OCI-LY7 (cell line): ENCODE measurements at places on chromosomes 5 and 9.
A peak's percentile ranks its signal among the peaks of the same experiment; 100 is the strongest.

- DNase-seq: no peak
Observed at GRCh38 chr9:84054341-84055010, 73.9 kb downstream of the RMI1 start.

GRCh38 chr5:179113945-179114641 is 53.9 kb downstream of the ZNF354C start:
- DNase-seq: no peak

DNA sequence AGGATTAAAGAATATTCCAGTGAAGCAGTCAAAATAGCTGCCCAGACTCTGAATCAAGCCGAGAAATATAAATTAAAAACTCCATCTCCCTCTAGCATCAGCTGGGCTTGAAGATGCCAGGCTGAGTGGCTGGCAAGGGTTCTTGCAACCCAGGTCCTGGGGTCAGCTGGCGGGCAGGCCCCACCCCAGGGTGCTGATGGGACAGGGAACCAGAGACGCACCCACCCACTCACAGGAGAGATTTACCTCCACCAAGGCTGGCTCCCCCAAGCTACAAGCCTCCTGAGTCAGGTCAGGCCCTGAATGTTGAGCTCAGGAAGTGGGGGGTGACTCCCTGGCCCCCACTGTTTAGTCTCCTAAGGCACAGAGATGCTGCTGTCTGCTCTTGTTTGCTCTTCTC is 83.9 kb upstream of the HSPA9 start:
- no peak for DNase-seq

DNA sequence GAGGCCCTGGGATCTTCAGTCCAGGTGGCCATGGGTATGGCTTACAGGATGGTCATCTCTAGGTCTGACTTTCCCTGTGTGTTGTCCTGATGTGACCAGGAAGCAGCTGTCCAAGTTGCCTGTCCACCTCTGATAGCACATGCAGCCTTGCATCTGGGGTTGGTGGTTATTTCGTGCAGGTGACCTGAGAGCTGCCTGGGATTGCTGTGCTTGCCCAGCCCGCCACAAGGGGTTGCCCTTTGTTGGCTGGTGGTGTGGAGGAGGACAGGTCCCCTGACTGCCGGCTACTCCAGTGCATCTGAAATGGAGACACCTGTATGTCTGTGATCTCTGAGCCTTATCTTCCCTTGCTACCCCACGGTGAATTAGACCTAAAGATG is 212.6 kb downstream of the ARHGAP26 start:
- peak; percentile 62 for DNase-seq

DNA sequence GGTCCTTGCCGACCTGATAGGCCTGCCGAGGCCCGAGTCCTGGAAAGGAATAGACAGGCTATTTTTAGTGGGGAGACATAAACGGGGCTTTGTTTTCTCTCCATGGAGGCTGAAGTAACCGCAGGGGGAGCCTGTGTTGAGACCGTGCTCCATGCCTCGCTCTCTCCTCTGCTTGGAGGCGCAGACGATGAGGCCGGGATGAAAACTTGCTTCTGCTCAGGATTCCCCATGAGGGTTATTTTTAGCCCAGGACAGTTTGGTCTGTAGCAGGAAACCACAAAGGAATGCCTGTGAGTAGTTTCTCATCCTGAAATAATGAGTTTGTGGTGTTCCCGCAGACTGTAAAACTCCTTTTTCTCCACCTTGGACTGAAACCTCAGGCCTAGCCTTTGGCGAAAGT is 81.9 kb upstream of the RARS1 start:
- DNase-seq: no peak

GRCh38 chr5:55072666-55073065 is 29.8 kb upstream of the GZMA start:
- DNase-seq: no peak

DNA sequence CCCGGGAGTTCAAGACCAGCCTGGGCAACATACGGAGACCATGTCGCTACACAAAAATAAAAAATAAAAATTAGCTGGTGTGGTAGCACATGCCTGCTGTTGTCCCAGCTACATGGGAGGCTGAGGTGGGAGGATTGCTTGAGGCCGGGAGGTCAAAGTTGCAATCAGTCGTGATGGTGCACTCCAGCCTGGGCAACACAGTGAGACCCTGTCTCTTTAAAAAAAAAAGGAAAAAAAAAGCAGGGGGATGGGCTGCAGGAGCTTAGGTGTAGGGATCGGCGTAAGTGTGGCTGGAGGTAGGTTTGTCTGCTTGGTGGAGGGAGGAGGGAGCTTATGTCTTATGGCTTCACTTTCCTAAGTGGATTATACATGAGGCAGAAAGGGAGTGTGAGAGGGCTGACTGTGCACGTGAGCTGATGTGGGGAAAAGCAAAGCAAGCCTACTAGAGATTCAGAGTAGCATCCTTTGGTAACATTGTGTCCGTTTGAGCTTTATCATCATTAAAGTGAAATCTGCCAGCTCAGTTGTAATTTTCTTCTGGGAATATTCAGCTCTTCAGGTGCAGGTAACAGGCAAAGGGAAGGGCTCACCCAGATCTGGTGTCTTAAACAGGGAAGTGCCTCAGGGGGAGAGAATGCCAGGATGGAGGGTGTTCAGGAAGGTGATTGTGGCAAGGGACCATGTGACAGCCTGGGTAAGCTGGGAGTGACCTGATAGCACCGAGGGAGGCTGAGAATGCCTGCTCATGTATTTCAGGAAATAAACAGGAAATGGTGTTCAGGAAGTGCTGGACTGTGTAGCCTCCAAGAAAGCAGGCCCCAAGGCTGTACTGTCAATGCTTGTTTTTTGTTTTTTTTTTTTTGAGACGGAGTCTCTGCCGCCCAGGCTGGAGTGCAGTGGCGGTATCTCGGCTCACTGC is 17.6 kb upstream of the SETX start:
- peak; percentile 52 for DNase-seq

DNA sequence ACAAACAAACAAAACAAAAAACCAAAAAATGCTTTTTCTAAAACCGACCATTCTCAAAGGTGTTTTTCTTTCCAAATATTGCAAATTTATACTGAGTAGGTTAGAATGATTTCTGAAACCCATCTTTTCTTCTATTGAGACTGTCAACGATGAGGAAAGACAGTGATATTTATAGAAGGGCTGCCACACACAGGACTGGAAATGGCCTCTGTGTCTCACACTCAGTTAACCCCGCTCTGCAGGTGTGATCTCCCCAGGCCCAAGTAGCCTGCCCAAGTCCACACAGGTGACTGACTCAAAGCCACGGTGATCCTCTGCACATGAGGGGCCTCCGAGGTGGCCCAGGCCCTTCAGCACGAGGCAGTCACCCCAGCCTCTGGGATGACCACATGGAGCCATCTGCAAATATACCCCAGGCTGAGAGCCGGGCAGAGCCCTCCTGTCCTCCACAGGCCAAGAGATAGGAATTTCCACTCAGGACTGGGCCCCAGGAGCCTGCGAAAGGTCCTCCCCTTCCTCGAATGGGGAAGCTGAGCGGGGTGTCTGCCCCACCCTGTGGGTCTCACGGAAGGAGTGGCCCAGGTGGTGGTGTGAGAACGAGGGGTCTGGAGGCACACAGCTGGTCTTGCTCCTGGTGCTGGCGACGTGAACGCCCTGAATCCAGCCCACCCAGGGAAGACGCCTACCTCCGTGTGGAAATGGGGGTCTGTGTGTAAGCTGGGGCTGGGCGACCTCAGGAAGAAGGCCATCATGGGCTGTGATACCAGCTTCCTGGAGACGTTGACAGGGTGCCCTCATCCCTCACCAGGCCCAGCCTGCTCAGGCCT is 53.0 kb upstream of the PHYKPL start:
- DNase-seq: no peak

- no peak for DNase-seq
Observed at GRCh38 chr9:68704498-68704813, 584 bp upstream of the PIP5K1B start.

DNA sequence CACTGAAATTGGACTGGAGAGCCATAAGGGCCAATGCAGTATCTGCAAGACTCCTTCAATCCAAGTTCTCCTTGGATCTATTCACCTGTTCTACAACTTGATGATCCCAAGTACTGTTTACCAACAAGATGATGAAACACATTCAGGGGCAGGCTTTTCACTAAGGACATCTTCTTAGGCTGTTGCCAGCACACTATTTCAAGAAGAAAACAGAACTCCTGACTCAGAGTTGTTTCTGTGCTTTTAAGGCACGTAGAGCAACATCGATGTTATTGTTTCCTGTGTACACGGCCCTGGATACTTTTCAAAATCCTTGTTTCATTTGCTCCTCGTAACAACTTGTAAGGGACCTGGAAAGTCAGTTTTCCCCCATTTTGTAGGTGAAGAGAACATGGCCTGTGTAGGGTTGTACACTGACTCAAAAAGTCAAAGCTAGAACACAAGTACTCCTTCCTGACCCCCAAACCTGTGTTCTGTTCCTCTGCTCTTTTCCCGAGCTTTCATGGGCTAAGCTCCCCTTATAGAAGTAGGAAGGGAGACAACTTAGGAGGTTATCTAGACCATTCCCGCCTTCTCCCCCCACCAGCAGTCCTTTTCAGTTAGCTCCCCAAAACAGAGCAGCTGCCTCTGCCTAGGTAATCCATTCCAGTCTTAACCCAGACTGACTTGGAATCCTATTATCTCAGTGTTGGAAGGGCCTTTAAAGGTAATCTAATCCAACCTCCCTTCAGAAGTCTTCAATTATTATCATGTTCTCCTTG is 5.2 kb upstream of the MGAT1 start:
- DNase-seq: no peak
